ENCODE measurements at places on chromosomes 5 and 9. TPM values are rescaled to one million over a fixed set of nuclear protein-coding genes. Genes with fewer than 3 reads are reported as not detected.
A peak's percentile ranks its signal among the peaks of the same experiment; 100 is the strongest.

The NDUFA8 gene
- total RNA-seq: 35.9 TPM

The CER1 gene
- total RNA-seq: not detected

- DNase-seq: no peak
Observed at GRCh38 chr9:85738509-85738908, 3.2 kb downstream of the AGTPBP1 start.

DNA sequence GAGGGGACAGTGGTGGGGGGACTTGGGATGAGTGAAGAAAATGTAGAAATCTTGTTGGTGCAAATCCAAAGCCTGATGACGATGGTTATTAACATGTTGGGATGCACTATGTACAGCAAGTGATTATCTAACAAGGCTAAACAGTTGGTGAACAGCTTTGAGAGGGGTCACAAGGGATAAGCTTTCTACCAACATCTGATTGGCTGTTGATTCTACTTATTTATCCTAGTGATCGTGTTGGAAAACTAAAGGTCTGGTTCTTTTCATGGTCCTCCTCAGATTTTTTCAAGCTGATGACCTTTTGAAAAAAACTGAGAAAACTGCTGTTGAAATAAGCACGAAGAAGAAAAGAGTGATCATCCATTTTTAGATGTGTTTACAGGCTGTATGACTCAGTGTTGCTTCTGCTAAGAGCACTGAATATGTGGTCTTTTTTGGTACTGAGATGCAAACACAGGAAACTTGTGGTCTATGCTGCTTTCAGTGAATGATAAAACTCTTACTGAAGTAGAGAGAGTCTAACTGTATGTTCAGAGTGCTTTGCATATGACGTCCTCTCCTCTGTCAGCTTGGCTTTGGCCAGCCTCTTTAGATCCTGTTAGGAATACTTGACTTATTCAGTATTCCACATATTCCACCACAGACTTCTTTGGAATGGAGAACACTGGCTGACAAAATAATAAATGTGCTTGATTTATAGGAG lies 174.8 kb downstream of the SLF1 start:
- DNase-seq: peak; percentile 59

DNA sequence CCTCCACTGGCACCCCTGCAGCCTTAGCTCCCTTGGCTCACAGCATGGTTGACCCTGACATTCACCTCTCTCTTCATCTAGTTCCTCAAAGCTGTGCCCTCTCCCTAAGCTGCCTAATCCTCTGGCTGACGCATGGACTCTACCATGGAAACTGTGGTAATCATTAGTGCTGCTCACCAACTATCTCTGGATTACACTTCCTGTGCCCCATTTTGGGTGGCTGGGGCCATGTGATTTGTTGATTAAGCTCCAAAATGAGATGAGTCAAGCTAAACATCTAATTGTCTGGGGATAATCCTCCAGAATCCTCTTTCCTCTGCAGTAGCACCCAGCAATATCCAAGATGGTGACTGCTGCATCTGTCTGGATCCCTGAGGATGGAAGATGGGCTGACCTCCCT lies 264.4 kb downstream of the SH3GL2 start:
- no peak for DNase-seq

Measured in activated CD4-positive, alpha-beta T cell treated with anti-CD3 and anti-CD28 coated beads, Interleukin-2, amount 10 ng/mL, durations not matched to agents 7 days and 5 days (primary cell).